ENCODE measurements at places on chromosomes 7 and 10.
A peak's percentile ranks its signal among the peaks of the same experiment; 100 is the strongest.

GRCh38 chr10:105691811-105692210 is 1050.7 kb downstream of the SORCS3 start:
- DNase-seq: peak; percentile 6

DNA sequence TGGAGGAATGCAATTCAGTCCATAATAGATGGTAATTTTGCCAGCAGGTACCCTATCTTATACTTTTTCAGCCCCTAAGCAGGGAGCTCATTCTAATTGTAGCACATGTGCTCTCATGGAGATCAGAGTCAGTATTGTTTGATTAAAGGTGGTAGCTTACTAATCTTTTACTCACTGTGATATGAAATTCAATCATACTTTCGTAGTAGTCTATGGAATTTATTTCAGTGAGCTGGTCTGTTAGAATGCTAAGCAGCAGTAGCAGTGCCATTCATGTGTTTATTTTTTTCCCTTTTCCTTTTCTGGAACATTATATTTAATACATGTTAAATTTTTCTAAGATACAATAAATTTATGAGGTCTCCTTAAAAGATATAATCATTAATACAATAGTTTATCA is 109.0 kb downstream of the ST7 start:
- no peak for DNase-seq

GRCh38 chr10:23217471-23217870 is 25.4 kb downstream of the PTF1A start:
- no peak for DNase-seq

- DNase-seq: peak; percentile 31
Measured at GRCh38 chr10:110681023-110681681, 37.0 kb downstream of the RBM20 start.

DNA sequence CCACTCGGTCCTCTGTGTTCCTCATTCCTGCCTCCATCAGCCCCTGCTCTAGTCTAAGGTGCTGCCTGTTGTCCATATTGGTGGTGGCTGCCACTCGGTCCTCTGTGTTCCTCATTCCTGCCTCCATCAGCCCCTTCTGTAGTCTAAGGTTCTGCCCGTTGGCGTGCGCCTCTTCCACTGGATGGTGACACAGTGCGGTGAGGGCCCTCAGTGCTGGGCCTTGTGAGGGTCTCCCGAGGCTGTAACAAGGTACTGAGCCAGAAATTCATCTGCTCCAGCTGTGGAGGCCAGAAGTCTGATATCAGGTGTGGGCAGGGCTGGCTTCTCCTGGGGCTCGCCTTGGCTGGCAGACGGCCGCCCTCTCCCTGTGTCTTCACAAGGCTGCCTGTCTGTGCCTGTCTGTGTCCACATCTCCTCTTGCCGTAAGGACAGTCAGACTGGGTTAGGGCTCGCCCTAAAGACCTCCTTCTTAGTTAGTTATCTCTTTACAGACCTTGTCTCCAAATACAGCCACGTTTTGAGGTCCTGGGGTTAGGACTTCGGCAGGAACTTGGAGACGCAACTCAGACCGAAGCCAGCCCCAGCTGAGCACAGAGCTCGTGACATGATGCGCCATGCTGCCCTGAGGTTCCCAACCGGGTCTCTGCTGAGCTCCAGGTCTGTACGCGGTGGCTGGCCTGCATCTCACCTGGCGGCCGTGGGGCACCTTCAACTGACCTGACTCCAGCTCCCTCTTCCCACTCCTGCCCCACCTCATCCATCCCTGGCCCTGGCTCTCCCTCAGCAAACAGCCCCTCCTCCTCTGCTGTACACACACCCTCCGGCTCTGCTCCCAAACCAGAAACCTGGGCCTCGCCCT is 181.4 kb upstream of the SHH start:
- no peak for DNase-seq

DNA sequence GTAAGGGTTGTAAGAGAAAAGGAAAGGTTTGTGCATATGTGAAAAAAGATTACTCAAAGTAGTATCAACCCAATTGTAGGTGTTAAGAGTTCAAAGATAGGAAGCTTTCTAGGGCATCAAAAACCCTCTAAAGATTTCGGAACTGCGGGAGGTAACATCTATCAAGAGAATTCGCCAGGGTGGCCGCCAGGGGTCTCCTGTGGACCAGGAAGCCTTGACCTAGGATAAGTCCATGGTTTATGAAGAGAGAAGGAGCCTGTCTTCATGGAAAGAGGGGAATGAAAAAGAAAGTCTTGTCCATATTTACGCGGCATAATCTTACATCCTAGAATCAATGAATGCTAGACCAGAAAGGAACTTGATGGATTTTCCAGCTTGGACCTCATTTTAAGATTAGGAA is 140.7 kb upstream of the CALCR start:
- DNase-seq: peak; percentile 46

GRCh38 chr7:20327055-20327454 is 3.6 kb upstream of the ITGB8 start:
- peak; percentile 37 for DNase-seq

- DNase-seq: no peak
Measured at GRCh38 chr10:88213065-88213605, 349.7 kb downstream of the PTEN start.

GRCh38 chr10:132545659-132546367 is 8.2 kb downstream of the INPP5A start:
- no peak for DNase-seq

GRCh38 chr7:151795168-151795811 is 81.6 kb downstream of the PRKAG2 start:
- DNase-seq: no peak

DNA sequence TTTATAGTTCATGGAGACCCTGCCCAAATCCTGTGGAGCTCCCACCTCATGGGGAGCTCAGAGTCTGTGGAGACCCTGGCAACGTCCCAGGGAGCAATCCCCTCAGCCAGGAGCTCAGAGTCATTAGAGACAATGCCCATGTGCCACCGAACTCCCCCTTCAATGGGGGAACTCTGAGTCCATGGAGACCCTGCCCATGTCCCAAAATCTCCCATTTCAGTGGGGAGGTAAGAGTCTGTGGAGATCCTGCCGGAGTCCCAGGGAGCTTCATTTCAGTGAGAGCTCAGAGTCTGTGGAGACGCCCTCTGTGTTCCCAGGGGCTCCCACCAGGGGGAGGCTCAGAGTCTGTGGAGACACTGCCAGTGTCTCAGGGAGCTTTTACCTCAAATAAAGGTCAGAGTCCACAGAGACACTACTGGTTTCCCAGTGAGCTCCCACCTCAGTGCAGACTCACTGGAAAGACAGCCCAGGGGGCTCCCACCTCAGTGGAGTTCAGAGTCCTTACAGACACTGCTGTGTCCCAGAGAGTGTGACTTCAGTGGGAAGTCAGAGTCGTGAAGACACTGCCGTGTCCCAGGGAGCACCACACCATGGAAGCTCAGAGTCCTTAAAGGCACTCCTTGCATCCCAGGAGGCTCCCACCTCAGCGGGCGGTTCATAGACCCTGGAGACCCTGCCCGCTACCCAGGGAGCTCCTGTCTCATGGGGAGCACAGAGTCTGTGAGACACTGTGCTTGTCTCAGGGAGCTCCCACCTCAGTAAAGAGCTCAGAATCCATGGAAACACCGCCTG is 5.0 kb downstream of the MYO1G start:
- no peak for DNase-seq

DNA sequence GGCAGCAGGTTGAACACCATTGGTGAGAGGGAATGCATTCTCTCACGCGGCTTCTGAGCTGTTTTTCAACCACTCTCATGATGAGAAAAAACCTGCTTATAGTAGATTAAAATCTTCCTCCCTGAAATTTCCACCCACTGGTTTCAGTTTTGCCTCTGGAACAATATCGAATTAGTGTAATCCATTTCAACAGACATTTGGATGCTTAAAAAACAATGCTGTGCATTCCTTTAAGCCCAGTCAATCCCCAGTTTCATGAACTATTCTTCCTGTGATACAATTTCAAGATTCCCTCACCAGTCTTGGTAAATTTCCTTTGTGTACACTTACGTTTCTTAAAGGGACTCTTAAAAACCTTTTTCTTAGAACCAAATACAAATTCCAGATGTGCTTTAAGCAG is 89.6 kb downstream of the ITIH5 start:
- DNase-seq: no peak

GRCh38 chr7:50347693-50348092 is 43.2 kb downstream of the IKZF1 start:
- no peak for DNase-seq

DNA sequence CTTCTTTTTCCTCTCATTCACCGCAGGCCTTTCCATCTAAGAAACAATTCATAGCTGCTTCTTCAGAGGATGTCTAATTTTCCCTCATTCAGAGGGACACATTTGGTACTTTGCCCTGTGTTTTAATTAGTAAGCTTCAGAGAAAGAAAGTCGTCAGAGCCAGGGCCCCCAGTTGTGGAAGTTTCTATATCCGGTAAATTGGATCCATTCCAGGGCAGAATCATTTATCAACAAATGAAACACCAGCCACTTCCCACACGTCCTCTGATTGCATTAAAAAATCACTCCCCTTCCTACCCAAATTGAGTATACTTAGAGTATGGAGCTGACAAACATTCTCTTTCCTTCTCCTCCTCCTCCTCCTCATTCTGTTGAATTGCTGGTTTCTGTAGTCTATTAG is 205.8 kb upstream of the HDAC9 start:
- no peak for DNase-seq

DNA sequence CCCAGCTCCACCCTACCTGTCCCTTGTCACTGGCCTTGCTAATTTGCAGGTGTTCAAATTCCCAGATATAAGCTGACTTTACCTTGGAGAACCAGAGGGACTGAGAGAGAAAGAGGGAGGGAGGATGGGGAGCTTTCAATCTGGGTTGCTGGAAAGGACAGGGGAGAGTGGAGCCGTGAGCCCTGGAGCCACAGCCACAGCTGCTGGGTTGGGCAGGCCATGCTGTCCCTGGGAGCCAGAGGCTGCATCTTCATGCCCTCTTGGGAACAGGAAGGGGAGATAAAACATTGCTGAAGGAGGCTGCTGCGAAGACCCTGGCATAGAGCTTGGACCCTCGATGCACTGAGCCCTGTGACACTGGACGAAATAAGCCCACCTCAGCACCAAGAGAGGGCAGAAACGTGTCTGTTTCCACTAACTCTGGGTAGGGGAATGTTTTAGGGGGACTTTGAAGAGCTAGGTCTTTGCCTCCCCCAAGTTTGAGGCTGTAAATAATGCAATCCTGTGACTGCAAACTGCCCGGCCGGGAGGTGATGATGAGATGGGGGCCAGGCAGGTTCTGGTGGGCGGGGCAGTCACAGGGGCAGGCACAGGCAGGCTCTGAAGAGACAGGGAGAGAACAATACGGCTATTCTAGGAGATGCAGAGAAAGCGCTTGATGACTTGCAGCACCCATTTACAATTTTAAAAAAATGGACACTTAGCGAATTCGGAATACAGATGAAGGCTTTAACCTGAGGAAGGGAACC is 5.8 kb upstream of the JAKMIP3 start:
- no peak for DNase-seq

- DNase-seq: no peak
Measured at GRCh38 chr10:5155951-5156350, 29.0 kb downstream of the AKR1C8 start.

- no peak for DNase-seq
Measured at GRCh38 chr10:9076066-9076465, 1021.6 kb downstream of the GATA3 start.

- DNase-seq: no peak
Measured at GRCh38 chr7:16960337-16960965, 78.7 kb upstream of the AGR3 start.

DNA sequence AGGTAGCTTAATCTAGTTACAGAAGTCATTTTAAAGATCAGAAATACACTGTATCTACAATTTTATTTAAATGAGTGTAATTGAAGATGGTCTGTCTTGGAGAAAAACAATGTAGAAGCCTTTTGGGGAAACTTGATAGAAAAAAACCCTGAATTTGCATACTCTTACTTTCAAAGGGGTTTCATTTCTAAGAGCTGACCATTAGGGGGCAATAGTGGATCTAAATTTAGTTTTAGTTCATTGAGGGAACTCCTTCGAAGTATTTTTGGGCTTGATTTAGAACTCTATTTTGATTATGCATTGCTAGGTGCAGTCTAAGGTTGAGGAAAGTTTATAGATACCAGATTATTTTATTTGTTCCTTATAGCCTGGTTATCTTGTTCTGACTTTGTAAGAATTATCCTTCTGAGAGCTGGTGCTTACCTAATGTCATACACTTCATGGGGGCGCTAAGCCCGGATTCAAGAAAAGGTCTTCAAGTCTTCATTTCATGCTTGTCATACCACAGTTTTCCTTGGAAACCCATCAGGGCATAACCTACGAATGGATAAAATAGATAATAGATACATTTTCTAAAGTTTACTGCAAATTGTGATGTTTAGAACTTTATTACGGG is 69.1 kb upstream of the MXI1 start:
- DNase-seq: peak; percentile 72

- DNase-seq: no peak
Measured at GRCh38 chr7:20340839-20341238, 10.1 kb downstream of the ITGB8 start.

Measured in astrocyte of the spinal cord (primary cell).